Adipocyte (in vitro differentiated cells): ENCODE measurements at places on chromosomes 3 and 15.

DNA sequence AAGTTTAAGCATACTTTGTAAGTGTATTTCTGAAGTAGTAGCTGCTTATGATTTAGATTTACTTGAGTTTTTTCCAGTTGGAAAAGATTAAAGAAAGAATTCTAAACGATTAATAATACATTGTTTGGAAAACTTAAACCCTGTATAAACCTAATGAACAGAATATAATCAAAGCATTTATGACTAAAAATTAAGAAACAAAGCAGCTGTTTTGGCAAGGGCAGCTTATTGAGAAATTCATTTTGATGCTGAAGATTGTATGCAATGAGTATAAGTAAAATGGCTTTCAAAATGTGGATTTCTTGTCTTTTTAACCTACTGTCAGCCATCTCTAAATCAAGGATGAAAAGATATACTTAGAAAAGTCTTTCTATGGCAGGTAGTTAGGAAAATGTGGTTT, 140.2 kb downstream of the POLQ start:
- DNase-seq: no peak

DNA sequence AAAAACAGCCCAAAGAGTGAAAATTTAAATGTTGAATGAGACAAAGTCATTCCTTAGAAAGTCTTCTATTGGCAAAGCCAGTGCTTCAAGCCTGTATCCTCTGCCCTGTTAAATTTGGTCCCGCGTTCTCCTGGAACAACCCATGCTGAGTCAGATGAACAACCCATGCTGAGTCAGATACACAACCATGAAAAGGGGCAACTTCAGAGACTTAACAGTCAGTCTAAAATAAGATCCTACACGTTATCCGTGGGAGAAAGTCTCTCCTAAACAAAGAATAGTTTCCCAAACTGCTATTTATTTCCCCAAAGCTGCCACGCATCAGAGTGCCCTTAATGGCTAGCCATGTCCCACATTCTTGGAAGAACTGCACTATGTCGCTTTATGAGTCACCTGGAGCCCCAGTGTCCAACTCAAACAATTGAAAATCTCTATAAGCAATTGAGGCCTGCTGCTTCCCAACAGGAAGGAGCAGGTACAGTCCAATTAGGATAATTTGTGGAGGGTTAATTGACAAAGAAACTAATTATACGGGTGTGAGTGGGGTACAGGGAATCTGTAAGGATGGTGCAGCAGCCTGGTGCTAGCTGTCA, 66.1 kb downstream of the WHAMM start:
- peak; percentile 19 for DNase-seq

DNA sequence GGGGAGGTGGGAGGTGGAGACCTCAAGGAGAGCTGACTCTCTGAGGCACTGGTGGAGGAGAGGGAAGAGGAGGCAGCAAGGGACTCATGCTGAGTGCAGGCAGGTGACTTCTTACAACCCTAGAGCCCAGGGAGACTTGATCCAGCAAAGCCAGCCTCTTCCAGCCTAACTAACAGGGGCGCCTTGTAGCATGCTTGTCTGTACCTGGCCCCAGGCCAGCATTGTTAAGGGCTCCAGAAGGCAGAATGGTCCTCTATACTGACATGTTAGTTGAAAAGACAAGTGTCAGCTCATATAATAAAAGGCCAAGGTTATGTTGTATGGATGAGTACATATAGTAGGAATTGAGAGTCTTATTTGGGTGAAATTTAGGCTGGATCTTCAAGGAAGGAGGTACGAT, 65.4 kb downstream of the CHDH start:
- DNase-seq: no peak

GRCh38 chr15:70765504-70766281, 2.3 kb upstream of the UACA start:
- peak; percentile 71 for DNase-seq

GRCh38 chr3:139129892-139130291, 85.2 kb upstream of the PRR23C start:
- DNase-seq: no peak

DNA sequence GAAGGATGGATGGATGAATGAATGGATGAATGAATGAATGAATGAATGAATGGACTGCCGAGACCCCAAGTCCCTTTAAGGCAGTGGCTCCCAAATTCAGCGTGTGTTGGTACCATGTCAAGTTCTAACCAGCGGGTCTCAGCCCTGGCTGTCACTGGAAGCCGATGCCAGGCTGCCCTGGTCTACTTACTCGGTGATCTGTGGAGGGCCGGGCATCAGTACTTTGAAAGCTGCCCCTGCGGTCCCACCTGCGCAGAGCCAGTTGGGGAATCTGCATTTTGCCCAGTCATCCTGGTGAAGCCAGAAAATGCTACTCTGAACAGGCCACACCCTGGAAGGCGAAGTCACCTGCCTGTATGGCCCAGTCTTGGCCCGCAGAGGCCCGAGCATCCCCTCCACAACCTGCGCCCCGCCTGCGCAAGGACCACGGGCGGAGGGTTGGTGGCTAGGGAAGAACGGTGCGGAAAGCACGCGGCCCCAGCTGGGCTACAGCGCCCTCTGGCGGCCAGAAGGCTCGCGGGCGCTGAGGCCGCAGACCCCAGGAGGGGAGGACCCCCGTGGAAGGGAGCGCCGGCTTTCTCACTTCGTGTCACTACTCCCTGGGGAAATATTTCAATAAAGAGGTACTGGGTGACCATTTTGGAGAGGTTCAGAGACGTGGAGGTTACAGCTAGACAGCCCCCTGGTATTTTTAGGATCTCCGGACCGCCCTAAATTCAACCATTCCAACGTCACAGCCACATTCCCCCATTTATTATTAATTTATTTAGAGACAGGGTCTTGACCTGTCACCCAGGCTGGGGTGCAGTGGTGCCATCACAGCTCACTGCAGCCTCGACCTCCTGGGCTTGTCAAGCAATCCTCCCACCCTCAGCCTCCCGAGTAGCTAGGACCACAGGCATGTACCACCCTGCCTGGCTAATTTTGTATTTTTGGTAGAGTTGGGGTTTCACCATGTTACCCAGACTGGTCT, 34.9 kb downstream of the PRKCD start:
- DNase-seq: peak; percentile 79

GRCh38 chr3:52246728-52247408, 1.3 kb downstream of the PPM1M start:
- DNase-seq: no peak

DNA sequence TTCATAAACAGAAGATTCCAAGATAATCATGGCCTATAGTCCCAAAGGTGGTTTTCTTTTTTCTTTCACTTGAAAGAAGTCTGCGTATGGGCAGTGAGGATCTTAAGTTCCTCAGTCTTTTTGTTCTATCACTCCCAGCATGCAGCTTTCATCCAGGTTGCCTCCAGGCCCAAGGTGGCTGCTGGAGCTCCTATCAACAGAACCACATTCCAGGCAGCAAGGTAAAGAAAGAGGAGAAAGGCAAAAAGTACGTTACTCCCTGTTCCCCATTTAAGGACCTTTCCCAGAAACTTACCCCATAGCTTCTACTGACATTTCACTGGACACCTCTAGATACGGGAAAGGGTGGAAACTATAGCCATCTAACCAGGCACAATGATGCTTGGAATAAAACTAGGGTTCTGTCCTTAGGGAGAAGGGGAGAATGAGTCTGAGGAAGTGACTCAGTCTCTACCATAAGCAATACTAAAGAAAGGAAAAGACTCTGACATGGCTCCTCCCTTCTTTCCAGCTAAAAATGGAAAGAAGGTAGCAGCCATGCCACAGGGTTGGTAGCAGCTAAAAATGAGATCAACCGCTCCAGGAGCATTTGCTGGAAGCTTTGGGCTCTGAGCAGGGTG, 313.9 kb upstream of the NR2E3 start:
- no peak for DNase-seq

DNA sequence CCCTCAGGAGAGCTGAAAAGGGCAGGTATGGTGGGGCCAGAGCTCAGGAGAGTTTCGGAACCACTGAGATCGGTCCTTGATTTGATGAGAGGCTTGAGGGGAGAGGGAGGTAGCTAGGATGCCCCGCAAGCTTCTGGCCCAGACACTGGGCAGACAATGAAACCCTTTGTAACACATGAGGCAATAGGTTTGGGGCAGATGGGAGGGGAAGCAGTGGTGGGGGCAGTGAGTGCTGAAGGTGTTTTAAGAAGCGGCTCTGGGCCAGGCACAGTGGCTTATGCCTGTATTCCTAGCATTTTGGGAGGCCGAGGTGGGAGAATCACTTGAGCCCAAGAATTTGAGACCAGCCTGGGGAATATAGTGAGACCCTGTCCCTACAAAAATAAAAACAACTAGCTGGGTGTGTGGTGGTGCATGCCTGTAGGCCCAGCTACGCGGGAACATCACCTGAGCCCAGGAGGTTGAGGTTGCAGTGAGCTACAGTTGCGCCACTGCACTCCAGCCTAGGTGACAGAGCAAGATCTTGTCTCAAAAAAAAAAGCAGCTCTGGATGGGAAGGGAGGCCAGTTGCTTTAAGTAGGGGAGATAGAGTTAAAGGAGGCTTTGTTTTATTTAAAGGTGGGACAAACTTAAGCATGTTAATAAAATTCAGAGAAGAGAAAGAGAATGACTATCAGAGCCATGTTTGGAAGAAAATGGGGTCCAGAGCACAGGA, 9.6 kb upstream of the SNX22 start:
- DNase-seq: no peak

- no peak for DNase-seq
Measured at GRCh38 chr3:12907729-12908128, 66.4 kb upstream of the RPL32 start.

DNA sequence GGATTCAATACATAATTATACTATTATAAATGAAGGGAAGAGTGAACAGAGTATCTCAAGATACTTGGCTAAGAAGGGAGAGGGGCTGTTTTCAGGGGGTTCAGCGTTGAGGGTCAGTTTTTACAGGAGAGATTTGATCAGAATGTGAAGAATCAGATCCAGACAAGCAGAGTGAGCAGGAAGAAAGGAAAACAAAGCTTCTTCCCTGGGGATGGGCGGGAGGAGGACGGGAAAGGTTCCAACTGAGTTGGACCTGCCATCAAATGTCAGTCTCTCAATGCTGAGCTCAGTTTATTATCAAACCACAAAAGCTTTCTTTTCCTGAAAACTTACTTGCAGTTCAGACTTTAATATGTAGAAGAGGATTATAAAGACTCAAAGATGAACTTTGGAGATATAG, 6.0 kb upstream of the MELTF start:
- DNase-seq: no peak

DNA sequence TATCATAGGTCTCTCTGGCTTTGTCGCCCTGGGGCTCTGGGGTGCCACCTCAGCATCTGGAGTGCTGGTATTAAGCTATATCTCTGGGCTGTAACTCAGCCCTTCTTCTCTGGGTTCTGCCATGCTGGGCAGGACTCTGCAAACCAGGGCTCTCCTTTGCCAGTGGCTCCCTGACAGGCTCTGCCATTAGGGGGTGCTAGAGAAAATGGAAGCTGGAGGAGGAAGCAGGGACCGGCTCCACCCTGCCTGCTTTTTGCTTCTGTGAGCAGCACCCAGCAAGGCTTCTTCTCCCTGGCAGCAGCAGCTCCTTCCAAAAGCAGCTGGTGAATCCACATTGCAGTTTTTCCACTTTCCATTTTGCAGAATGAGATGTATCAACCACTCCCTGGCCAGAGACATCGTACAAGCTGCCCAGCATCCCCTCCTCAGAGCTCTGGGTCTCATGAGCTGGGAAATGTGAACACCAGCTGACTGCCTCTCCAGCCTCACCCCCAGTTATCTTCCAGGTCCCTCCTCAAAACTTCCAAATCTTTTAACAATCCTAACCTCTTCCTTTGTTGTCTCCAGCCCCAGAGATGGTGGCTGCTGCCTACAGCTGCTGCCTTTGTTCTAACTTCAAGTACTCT, 165.0 kb downstream of the ABHD5 start:
- DNase-seq: peak; percentile 67

GRCh38 chr3:172530566-172530965, 7.3 kb upstream of the TNFSF10 start:
- no peak for DNase-seq

DNA sequence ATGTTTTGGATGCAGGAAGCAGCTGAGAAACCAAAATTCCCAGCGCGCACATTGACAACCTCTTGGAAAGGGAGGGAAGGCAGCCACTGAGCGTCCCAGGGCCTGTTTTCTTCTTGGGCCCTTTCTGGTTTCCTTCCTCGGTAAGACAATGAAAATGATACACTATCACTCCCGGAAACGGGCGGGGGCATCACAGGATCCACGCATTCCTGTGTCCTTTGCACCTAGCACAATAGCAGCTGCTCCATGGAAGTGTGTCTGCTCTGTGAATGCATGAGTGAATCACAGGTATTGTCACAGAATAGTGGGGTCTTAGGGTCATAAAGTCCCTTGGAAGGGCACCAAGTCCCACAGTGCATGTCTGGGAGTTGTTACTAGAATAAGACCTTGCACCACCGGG, 6.3 kb upstream of the ITPKA start:
- DNase-seq: no peak

GRCh38 chr15:32933236-32933635, 215.4 kb downstream of the GREM1 start:
- DNase-seq: no peak

GRCh38 chr15:96416934-96417759, 86.6 kb downstream of the NR2F2 start:
- peak; percentile 41 for DNase-seq

DNA sequence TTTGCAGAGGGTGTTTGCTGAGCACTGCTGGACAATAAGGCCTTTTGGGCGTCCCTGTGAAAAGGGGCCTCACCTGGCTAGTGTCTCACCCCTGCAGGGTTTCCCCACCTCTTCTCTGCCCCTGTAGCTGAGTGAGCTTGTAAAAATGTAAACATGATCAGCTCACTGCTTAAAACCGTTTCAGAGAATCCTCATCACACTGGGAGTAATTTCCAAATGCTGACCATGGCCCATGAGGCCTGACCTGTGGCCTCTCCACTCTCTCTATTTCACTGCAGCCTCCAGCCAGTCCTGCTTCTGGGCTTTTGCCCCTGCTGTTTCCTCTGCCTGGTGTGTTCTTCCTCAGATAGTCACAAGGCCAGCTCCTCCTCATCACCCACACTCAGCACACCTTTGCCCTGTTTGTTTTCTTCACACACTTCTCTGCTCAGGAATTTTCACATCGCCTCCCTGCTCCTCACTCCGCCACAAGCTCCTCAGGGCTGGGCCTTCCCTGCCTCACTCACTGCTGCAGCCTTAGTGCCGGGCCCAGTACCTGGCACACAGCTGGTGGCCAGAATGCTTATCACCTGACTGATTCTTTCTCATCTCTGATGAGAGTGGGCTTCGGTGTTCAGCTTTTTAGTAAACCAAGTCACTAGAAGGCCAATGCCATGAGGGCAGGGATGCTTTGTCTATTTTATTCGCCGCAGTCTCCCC, 79.3 kb upstream of the SEC13 start:
- no peak for DNase-seq

GRCh38 chr3:139652561-139652960, 25.2 kb downstream of the NMNAT3 start:
- DNase-seq: no peak

GRCh38 chr3:116270056-116270455, 175.2 kb downstream of the LSAMP start:
- no peak for DNase-seq

DNA sequence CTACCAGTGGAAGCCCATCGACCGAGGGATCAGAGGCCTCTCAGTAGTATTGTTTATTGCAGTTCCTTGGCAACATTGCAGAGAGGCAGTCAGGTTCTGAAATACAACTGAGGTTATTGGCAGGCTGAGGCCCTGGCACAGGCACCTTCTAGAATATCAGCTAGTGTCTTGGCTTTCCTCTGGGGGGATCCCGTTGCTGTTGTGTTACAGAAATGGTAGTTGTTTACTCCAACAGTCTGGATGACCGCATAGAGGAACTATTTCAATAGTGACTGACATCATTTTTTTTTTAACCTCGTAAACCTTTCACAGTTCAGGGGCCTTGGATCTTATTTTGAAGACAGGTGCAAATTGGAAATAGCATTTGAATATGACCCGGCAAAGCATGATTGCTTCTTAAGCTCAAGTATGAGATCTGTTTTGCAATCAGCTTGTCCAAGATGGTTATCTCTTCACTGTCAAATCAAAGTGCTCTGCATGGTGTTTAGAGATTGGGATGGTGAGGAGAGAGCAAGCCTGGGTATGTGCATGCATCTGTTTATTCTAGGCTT, 63.9 kb downstream of the PGPEP1L start:
- no peak for DNase-seq
